ENCODE measurements at places on chromosomes 7 and 10.

DNA sequence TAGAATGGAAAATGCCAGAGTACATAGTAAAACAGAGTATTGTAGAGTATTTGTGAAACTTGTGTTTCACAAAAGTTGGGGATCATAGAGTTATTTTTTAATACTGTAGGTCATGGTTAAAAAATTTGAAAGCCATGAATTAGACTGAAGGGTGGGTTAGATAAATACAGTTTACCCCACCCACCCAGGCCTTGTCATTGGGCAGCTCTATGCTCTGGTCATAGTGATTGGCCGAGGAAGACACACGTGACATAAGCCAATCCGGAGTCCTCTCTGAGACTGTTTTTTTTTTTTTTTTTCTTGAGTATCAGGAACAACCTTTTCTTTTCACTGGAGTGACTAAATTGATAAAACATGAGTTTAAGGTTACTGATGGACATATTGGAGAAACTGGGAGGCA lies 33.3 kb upstream of the ORC5 start:
- DNase-seq = no peak

DNA sequence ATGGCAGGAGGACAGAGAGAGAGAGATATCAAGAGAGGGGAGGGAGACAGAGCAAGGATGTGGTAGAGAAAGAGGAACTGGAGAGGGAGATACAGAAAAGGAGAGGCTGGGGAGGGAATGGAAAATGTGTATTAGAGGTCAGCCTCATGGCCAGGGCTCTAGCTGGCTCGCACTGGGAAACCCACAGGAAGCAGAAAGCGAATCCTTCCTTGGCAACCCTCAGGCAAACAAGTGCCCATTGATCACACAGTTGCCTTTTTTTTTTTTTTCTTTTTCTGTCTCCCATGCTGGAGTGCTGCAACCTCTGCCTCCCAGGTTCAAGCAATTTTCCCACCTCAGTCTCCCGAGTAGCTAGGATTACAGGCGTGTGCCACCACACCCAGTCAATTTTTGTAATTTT lies 391.2 kb downstream of the TYW1 start:
- no peak for DNase-seq

DNA sequence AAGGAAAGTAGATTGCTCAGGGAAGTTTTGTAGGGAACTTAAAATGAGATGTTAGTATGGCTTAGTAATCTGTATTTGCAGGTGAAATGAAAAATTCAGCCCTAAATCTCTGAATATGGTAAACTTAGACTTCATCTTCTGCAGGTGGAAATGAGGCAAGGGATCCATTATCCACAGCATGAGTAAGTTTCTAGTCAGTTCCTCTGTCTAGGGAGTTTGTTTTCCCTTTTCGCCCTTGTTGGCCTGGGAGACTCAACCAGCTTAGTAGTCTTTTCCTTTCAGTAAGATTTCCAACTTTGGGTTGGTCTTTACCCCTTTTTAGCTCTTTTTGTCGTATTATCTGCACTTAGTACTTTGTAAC lies 65.6 kb downstream of the ZEB1 start:
- no peak for DNase-seq

DNA sequence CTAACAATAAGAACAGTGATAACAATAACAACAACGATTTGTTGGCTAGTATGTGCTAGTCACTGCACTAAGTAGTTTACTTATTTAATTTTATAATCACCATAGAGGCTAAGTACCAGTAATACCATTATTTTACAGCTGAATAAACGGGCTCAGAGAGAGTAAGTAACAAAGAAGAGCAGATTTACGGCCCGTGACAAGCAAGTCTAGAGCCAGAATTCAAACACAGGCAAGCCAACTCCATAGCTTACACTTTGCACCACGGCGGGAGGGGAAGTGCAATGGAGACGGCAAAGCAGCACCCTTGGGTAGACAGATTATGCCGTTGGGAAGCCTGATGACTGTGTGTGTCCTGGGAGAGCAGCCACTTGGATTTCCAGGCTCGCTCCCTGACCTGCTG lies 1.2 kb upstream of the OR6V1 start:
- no peak for DNase-seq

DNA sequence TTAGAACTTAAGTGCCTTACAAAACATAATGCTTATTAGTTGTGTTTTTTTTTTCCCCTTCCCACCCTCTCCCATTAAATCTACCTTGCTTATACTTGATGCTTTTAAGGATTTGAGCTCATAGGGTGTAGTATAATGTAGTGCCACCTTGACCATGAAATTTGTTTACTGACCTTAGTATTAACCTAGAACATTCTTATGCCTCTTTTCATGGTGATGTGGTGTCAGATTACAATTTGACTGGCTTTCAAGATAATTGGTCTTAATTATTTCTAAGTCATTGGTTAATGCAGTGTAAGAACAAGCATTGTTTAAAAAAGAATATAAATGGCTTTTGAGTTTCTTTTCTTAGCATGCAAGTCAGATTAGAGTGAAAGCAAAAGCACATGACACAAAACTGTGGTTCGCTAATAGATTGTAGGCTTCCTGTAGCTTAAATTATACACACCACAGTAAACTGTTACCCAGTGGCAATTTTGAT lies 61.8 kb downstream of the ADD3 start:
- no peak for DNase-seq
